ENCODE measurements at places on chromosomes 11 and 22. TPM values are rescaled to one million over a fixed set of nuclear protein-coding genes. Genes with fewer than 3 reads are reported as not detected.

Gene NPAS4
- 0.18 TPM for total RNA-seq

Gene APOBEC3B
- 4.2 TPM for total RNA-seq

DNA sequence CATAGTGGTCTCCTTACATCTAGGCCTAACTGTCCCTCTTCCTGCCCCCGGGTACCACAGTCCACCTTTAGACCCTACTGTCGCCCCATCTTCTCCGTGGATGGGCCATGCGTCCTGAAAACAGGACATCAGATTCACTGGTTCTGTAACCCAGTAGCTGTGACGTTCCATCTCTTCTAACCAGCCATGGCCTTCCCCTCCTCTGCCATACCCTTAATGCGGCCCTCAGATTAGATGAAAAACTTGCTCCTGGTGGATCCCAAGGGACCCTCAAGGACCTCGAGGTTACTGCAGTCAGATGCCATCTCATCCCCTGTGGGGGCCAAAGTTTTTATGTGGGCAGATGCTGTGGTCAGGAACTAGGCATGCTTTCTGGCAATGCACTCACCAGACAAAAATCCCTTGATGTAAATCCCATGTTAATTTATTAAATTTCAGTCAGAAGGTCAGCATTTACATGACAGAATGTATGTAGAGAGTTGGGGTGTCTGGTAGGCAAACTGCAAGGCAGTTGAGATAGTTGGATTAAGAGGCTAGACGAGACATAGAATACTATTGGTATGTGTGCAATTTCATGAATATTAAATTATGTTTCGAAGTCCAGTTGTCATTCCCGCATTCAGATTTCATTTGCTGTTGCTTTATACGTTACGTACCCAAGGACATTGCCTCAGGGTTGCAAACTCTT lies 64.3 kb downstream of the WNT11 start:
- DNase-seq: peak; percentile 74

DNA sequence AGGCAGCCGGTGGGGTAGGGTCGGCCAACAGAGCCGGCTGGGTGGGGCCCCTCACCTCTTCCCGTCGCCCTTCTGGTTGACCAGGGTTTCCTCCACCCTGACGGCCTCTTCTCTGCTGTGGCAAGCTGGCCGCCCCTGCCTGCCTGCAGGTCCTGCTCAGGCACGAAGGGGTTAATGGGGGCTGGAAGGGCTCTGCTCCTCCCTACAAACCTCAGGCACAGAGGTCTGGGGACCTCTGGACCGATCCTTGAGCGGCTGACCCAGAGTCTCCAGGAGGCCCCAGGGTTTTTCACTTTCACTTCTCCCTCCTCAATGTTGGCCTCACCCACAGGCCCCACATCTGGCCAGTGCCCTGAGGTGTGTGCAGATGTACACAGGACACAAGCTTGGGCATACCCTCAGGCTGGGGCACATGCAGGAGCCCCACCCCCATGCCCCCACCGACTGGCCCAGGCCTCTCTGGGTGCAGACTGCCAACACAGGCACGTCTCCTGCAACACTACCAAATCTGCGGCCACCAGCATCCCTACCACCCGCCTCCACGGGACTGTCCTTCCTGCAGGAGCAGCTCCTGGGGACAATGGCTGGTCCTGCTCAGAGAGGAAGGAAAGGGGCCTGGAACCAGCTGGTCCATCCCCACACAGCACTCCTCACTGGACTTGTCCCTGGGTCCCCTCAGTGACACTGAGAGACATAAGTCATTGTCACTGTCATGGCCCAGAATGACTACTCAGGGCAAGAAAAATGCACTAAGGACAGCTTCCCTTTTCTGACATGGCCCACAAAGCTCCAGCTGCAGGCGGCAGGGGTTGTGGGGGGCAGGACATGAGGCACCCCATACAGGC lies 3.2 kb upstream of the TBX1 start:
- DNase-seq: no peak

- DNase-seq: no peak
These were observed 16.0 kb downstream of the USP47 start for GRCh38 chr11:11857769-11858168.

Data from osteocyte (in vitro differentiated cells).